ENCODE measurements at places on chromosomes 3 and 15.
A peak's percentile ranks its signal among the peaks of the same experiment; 100 is the strongest.

- no peak for DNase-seq
Measured at GRCh38 chr3:141114816-141115460, 63.8 kb downstream of the SPSB4 start.

- no peak for DNase-seq
Measured at GRCh38 chr15:69403594-69403993, 10.6 kb upstream of the KIF23 start.

DNA sequence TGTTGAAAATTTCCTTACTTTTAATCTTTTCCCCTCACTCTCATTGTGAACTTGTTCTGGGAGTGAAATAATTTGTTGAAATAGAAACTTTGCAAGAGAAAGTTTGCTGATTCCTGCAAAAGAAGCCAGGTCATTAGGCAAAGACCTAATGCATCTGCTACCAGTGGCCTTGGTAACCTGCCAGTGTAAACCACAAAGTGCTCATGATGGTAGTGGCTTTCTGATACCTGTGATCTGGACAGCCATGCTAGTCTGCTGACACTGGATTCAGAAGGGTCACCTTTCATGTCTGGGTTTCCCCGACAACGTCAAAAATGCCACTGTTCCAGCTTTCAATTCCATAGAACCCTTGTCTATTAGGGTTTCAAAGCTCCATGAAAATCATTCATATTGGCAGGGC lies 123.7 kb upstream of the MCTP2 start:
- no peak for DNase-seq

GRCh38 chr3:187114511-187114910 lies 24.8 kb downstream of the RPL39L start:
- no peak for DNase-seq

- no peak for DNase-seq
Measured at GRCh38 chr3:4334548-4334947, 31.4 kb downstream of the SETMAR start.

DNA sequence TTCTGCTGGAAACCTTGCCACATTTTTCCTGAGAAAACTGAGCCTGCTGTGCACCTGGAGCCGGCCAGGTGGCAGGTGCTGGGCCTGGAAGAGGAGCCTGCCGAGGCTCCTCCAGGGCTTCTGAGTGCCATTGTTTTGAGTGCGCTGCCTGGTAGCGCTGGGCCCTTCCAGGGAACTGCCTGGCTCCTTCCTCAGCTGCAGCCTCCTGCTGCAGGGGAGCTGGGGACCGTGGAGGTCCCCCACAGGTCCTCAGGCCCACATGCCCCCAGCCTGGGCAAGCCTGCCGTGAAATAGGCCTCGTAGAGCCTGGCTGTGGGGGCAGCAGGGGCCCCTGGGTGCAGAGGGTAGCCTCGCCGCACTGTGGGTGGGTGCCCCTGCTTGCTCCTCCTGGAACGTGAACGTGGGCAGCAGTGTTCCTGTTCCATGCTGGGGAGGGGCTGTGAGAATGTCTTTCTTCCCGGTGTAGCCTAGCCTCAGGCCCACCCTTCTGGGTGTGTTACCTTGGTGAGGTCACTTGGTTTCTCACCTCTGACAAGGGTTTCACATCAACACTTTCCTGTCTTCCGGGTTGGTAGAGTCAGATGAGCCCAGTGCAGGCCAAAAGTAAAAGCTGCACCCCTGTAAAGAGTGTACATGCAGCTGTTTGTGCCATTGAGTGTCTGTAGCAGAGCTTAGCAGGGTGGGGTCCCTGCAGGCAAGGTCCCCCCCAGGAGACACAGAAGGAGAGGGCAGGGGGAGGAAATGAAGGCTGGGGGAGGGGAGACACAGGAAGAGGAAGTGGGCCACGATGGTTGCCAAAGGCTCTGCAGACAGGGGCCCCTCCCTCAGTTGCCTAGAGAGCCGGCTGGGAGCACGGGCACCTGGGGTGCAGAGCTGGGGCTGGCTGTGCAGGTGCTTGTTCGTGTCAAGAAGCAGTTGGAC lies 34.5 kb downstream of the KLF13 start:
- DNase-seq, result peak; percentile 90

DNA sequence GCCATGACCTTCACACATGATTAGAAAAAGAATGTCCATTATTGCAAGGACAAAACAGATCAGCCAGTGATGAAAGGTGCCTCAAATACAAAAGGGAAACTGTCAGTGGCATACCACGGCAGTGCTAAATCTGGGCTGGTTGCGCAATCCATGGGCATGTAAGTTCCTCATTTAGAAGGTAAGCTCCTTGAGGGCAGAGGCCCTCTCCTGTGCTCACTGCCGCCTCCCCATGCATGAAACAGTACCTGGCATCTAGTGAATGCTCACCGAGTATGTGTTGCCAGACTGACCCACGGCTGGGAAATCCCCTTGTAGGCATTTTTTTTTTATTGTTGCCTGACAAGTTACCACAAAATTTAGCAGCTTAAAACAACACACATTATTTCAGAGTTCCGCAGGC lies 312.1 kb upstream of the CHRM5 start:
- peak; percentile 18 for DNase-seq

DNA sequence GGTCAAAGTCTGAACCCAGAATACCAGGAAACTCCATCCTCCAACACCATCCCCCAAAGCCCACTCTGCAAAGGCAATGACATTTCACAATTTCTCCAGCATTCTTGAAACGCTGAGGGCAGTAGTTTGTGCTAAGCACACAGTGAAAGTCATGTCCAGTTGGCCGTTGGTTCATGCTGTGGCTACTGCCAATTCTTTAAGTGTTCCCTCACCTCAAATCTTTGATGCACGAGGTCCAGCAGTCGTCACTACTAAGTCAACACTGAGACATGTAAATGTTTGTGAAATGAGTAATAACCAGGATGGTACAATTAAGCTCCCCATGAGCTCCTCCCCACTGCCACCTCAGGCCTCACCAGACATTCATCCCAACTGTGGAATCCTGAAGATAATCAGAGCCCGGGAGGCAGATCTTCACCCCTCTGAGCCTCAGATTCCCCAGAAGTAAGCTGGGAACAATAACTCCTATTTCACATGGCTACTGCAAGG lies 7.0 kb downstream of the SUCLG2 start:
- no peak for DNase-seq

DNA sequence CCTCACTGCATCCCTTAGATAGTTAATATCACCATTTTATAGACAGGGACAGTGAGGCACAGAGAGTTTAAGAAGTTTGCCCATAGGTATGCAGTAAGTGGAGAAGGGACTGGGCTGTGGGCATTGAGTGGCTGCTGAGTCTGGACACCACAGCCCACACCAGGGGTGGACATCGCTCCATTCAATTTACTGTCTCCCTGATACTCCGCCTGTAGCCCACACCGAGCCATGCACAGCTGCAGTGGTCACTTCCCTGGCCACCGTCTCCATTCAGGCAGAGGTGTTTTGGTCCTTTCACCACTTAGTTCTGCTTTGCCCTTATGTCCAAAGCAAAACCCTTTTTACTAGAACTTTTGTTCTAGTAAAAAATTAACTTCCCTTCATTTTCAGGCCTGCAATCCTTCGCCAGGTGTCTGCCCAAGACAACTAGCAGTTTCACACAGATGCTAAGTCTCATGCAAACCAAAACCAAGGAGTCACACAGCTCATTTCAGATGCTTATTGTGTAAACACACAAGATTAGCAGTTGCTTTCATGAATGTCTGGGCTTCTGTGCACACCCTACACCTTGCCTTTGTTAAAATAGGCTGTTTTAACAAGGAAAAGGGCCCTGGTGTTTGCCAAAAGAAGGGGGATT lies 30.1 kb downstream of the ZNF35 start:
- no peak for DNase-seq

DNA sequence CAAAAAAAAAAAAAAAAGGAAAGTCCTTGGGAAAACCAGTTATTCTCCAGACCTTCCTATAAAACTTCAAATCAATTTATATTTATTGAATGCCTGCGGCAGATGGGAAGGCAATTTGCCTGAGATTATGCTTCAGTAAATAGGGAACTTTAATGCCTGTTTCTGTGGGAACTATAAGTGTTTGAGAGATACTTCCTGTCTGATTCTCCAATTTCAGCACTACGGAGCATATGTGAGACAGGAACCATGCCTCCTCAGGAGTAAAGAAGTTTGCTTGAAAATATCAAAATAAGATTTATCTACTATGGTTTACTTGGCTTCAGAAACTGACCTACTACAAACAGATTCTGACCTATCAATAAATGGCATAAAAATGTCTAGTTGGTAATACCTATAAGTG lies 135.5 kb downstream of the CBLB start:
- no peak for DNase-seq

DNA sequence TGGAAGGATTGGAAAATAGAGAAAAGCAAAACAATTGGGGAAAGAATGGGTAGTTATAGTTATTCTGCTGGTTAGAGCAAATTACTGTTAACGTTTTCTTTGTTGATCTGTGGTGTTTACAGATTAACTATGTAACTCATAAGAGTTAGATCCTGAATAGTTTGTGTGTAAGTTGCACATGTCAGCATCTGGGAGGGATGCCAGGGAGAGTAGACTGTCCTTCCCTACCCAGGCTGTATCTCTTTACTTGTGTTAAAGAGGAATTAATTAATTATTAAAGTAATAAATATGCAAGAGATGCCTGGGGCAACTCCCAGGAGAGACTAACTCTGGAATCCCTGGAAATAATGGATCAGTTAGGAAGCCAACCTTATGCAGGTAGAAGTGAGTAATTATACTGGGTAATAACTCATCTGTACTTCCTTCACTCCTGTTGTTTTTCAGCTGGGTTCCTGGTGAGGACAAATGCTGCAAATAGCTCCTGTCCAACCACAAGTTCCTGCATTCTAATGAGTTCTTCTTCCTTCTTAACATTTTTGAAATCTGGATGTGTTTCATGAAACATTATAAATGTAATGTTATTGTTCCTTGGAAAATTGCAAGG lies 18.9 kb downstream of the GHRL start:
- DNase-seq, result no peak

- no peak for DNase-seq
Measured at GRCh38 chr3:112372396-112372795, 39.4 kb downstream of the CD200 start.

DNA sequence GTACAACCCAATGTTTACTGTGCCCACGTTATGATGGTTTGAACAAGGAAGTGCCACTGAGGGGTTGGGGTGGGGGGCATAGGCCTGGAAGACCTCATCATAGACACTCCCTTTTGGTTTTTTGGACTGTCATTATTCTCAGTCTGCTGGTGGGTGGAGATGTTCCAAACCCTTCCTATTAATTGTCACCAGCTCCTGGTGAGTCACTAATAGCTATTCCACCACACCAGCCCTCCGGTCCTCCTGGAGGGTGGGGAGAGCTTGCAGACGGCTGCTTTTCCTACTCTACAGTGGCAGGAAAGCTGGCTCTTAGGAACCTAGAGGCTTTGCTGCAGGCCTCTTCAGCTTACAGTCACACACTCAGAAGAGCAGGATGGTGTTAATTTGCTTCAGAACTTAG lies 9.0 kb upstream of the COPG1 start:
- no peak for DNase-seq

DNA sequence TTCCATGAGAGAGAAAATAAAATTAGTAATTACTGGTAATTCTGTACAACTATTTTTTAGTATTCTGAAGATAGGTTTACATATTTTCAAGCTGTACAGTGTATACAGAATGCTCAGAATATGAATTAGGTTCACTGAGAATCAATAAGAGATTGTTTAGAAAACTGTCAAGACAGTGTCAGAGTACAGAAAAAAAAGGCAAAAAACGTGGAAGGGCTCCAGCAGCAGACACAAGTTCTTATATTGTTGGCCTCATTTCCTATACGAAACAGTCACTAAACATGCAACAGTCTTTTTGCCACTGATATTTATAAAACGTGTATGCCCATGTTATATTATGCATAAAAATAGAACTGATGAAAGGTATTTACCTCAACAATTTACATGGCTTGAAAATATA lies 103.9 kb downstream of the ISL2 start:
- DNase-seq, result no peak

DNA sequence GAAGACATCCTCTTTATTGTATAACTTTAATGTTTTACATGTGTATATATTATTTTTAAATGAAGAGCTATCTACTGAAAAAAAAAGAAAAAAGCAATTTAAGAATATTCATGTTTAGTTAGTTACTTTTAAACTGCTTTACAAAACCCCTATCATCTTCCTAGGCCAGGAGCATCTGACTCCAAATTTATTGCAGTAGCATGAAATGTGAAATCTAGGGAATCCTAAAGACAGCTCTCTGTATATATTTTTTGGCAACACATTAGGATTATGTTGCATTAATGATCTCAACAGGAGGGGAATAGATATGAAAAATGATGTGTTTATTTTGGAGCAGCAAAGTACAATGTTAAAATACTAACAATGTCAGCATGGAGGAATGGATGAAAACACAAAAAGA lies 158.3 kb downstream of the CNTN3 start:
- no peak for DNase-seq

DNA sequence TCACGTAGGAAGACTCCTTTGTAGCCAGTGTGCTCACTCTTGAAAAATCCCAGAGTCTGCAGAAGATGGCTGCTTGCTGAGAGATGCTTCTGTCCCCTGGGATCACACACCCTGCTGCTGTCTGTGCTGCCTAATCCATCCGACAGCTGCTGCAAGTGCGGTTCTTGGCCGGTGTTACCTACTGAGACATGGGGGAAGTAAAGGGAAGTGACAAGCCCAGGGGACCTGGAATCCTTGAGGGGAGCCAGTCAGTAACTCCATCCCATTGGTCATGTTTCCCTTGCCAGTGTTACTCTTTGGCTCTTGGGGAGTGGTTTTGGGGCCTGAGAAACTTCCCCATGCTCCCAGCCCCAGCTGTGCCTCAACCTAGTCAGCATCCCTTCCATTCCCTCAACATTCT lies 8.3 kb upstream of the CPNE9 start:
- no peak for DNase-seq

DNA sequence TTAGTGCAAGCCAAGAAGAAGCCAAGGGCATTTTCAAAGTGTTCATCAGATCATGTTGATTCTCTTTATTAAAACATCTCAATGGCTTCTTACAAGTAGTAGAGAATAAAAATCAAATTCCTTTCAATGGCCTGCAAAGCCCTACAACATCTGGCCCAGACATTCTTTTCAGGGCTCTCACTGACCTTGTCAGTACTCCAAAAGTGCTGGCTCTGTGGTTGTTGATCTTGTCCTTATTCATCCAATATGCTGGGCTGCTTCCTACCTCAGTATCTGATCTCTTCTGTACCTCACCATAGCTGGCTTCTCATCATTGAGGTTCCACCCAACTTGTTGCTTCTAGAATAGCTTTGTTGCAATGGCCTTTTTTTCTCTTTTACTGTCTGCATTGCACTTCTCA lies 74.0 kb upstream of the SAMMSON start:
- no peak for DNase-seq

- DNase-seq, result no peak
Measured at GRCh38 chr3:182325213-182325950, 467.9 kb upstream of the ATP11B start.

DNA sequence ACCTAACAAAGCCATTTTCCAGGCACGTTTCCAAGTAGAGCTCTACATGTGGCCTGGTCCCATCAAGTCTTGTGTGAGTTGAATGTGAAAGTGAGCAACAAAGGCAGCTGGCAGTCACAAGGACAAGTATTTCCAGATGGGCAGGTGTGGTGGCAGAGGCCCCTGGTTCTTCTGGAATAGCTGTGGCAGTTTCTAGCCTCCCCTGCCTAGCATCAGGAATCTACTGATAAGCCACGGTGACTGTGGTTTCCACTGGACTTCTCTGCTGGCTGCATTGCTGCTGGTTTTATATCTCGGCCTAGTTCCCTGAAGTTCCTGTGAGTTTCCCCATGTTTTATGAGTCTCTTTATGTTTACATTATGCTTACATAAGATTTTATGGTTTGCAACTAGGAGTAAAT lies 117.7 kb downstream of the GOLIM4 start:
- no peak for DNase-seq

Data from NK-92 treated with Interleukin-12 subunit alpha and Interleukin-12 subunit beta, amount 100 ng/mL, for 24 hours (cell line).